Calu3 (cell line): ENCODE measurements at places on chromosomes 6 and 20. TPM values are rescaled to one million over a fixed set of nuclear protein-coding genes. Genes with fewer than 3 reads are reported as not detected.
A peak's percentile ranks its signal among the peaks of the same experiment; 100 is the strongest.

DNA sequence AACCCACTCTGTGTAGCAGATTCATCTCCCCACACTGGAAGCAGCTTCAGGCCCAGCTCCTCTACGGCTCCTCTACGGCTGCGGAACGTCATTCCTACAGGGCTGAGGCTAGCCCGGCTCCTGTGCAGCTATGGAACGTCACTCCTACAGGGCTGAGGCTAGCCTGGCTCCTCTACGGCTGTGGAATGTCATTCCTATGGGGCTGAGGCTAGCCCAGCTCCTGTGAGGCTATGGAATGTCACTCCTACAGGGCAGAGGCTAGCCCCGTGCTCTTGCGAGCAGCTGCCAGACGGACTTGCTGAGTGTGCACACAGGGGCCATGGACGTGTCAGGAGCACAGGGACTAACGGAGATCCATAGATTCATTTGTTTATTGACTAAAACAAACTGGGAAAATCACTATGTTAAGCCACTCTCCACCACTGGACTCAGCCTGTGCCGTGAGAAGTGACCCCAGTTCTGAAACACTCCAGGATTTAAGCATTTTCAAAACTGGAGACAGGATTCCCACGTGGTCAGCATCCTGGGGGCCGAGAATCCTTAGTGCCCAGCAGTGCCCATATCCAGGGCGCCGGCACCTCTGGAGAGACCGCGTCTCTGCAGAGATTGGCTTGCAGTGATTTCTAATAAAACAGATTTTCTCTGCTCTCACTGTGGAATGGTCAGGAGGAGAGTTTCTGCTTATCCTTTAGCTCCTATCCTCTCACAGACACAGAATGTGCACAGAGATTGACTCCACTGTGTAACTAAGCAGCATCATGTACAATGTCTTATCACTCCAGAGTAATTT is 5.0 kb downstream of the KCNQ2 start:
- DNase-seq = no peak

GRCh38 chr20:63619086-63619485 is 7.8 kb downstream of the GMEB2 start:
- no peak for DNase-seq

SIRPB2 gene
- 0.57 and 1.1 TPM in 2 replicates for total RNA-seq

CLIC5 gene
- total RNA-seq = 3.3 and 5.1 TPM in 2 replicates

DNA sequence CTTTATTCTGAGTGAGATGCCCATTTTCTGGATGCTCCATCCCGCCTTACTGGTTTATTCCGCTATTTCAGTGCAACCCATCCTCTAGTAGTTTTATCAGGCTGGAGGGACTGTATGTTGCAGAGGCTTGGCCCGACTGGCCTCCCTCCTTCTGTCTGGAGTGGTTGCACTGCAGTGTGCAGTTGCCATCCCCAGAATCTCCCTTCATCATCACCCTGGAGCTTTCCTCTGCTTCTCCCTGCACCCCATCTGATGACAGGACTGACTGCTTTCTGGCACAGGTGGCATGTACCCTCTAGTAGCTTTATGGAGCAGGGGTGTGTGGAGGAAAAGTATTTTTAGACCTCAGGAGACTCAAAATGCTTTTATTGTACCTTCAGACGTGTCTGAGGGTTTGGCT is 21.1 kb downstream of the WRNIP1 start:
- DNase-seq = no peak

RSPH9 gene
- 0.15 and 0.19 TPM in 2 replicates for total RNA-seq

DNA sequence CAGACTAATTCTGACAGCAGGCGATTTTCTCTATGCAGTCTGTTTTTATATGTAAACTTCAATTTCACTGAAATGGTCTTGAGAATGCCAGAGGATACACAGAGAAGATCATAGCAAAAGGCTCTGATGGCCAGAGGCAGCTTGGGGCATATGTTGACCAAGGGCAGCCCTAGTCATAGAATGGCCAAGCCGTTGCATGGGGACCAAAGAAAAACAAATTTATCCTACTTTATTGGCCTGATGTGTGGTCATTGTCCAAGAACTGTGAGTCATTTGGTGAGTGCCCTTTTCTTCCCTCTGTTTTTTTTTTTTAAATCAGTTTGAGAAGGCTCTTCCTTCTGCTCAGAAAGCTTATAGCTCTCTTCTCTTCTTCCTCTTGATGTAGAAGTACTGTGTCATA is 5.8 kb downstream of the HDGFL1 start:
- DNase-seq = no peak

CTSZ gene
- total RNA-seq = 158 and 183 TPM in 2 replicates

DNA sequence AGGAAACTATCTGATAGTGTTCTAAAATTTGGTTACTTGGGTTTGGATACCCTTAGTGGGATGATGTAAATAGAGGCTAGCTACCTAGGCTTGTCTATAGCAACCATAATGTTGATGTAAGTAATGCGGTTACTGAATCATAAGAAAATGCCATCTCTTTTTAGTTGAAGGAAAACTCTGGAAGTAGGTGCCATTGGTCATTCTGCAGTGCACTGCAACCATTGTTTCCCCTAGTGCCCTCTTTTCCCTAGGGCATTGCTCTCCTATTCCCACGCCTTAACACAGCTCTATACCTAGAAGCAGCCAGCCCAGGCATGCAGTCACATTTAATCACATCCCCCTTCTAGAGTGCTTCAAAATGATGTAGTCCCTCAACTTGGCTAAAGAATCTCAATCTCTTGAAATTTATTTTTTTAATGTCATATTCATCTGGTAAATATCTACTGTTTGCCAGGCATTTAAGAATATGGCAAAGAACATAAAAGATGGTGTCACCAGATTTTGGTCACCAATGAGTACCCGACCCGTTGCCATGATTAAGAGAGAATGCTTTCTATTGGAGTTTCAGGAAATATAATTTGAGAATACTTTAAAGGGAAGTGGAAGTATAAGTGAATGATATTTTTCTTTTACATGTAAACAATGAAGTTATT is 10.4 kb downstream of the LOC128125822 start:
- DNase-seq = no peak

DNA sequence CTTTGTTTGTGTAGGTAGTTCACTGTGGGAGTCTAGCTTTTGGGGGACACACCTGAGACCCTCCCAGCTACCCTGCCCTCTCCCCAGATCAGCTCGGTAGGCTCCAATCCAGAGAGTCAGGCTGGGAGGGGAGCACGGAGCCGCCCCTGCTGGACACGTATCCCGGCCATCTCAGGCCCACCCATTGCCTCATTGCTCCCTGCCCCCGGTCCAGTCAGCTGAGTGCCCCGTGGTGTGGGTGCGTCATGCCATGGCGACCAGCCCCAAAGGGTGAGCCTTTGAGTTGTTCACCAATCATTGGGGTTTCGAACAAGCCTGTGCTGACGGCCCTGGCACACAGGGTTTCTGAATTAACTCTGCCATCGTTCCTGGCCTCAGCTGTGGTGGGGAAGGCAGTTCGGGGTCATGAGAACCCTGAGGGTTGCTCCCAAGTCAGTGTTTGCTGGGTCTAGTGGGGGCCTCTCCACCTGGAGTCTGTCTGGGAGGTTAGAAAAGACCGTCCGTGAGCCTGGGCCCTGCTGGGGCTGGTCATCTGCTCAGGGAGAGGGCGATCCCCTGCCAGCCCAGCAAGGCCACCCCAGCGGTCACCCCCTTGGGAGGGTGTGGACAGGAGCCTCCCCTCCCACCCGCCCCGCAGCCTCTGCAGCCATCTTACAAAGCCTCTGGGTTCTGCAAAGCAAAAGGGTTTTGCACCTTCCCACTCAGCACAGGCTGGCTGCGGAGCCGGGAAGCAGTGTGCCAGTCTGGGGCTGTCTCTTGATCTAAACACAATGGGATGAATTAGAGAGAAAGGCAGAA is 34.5 kb downstream of the NTSR1 start:
- no peak for DNase-seq

DNA sequence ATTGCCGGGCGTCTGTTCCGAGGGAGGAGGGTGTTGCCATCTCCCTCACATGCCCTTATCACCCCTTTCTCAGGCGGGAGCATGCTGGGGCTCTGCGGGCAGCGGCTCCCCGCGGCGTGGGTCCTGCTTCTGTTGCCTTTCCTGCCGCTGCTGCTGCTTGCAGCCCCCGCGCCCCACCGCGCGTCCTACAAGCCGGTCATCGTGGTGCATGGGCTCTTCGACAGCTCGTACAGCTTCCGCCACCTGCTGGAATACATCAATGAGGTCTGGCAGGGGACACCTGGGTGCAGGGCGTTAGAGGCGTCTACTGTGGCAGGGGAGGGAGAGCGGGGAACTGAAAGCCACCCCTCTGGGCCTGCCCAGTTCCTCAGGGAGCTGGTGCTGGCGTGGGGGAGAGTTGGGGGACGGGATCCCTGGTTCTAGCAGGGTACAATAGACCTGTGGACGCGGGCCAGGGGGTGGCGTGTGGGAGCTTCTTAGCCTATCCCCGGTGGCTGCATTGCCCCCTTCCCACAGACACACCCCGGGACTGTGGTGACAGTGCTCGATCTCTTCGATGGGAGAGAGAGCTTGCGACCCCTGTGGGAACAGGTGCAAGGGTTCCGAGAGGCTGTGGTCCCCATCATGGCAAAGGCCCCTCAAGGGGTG is 697 bp downstream of the PPT2 start:
- peak; percentile 88 for DNase-seq

GRCh38 chr20:57650266-57650665 is 30.0 kb upstream of the ZBP1 start:
- DNase-seq = peak; percentile 25

DNA sequence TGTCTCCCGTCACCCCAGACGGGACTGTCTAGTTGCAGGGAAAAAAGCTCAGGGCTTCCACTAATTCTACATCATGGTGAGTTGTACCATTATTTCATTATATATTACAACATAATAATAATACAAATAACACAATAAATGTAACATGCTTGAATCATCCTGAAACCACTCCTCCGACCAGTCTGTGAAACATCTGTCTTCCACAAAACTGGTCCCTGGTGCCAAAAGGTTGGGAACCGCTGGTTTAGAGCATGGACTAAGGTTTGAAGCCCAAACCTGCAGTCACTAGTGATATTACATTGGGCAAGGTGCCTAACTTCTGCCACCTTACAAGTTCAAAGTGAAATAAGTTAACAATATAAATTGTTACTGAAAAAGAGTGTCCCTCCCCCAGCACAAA is 175.7 kb downstream of the PDE10A start:
- DNase-seq = no peak

DNA sequence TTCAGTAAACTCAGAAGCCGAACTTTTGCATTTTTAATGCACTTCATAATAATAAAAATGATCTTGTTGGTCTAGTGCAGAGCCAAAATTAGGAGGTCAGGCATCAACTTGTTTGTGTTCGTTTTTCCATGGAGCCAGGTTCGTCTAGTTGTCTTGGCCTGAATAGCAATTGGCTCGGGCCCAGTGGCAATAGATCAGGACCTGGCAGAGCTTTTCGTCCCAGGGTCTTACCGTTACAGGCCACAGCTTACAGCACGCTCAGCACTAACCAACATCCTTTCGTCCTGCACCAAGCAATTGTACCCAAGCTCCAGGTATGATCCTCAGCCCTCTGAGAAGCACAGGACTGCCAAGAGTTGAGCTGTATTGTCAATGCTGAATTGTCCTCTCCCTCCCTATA is 240.5 kb upstream of the PLN start:
- no peak for DNase-seq

XKR7 gene
- total RNA-seq = not detected in 2 replicates

GRCh38 chr6:122400462-122401089 is 1.1 kb downstream of the HSF2 start:
- DNase-seq = no peak

GRCh38 chr6:8402546-8402945 is 32.8 kb downstream of the SLC35B3 start:
- no peak for DNase-seq

- DNase-seq = no peak
Measured at GRCh38 chr20:43843965-43844660, 70.5 kb upstream of the TOX2 start.

DNA sequence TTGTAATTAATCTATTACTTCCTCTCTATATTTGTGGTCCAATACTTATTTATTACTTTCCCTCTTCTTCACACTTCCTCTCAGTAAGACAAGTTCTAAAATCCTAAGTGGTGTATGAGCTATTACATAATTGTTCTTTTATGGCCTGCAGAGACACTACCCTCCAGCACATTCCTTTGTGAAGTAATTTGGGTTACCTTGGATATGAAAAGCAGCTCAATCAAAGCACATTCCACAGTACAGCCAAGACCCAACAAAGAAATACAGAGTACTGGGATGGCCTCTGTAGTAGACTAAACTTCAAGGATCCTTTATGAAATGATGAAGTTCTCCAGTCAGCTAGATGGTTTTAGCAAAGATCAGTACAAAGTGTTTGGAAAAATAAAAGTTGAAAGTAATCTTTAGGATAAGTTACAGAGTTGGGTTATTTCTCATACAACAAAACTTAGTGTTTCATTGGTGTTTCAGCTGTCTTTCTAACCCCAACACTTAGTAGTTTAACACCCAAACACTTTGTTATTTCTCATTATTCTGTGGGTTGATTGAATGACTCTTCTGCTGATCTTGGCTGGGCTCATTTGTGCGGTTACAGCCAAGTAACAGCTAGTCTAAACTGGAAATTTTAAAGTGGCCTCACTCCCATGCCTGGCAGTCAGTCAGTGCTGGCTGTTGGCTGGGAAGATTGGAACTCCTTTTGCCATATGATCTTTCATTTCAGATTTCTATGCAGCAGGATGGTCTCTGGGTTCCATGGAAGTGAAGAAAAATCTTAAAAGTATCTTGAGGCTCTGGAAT is 161.5 kb upstream of the POU3F2 start:
- DNase-seq = no peak

BTN1A1 gene
- total RNA-seq = not detected in 2 replicates

NMBR gene
- not detected in 2 replicates for total RNA-seq

DNA sequence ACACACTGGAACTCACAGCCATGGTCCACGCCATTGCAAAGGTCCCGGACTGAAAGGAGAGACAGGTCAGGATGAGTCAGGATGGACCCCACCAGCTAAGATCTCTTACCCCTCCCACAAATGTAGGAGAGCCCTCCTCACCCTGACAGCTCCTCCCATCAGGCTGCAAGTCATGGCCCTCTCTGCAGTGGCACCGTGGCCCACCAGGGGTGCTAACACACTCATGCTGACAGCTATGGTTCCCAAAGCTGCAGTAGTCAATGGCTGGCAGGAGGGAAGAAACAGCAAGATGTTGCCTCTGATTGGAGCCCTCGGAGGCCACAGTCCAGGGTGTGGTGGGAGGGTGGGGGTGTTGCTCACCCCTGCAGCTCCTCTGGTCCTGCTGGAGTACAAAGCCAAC is 5.7 kb upstream of the RBPJL start:
- peak; percentile 79 for DNase-seq

- no peak for DNase-seq
Measured at GRCh38 chr6:118774581-118774980, 119.4 kb upstream of the ASF1A start.

DUSP15 gene
- 0.47 TPM in 1 of 2 replicates, not detected in the other for total RNA-seq

- no peak for DNase-seq
Measured at GRCh38 chr20:6739406-6739805, 28.1 kb upstream of the BMP2 start.

GRCh38 chr20:10465135-10465534 is 30.0 kb downstream of the SLX4IP start:
- DNase-seq = no peak

RAD21L1 gene
- total RNA-seq = not detected in 2 replicates

DNA sequence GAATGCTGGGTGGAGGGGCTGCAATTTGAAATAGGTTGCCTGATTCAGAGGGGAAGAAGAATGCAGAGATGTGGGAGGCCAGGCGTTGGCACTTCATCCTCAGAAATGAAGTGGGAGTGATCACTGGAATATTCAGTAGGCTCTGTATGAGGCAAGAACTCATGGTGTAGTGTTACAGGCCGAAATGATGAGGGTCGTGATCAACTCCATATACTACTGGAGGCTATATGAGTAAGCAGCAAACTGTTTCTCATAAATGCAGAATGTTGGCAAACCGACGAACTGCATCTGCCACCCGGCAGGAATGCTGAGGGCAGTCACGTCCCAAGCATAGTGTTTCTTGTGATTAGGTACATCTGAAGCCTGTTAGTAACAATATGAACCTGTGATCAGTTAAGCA is 12.7 kb downstream of the KCNS1 start:
- DNase-seq = no peak

ZNF335 gene
- total RNA-seq = 26.4 and 31.9 TPM in 2 replicates
